ENCODE measurements at places on chromosomes 7 and 10. TPM values are rescaled to one million over a fixed set of nuclear protein-coding genes. Genes with fewer than 3 reads are reported as not detected.

HTR5A gene
- total RNA-seq = not detected

DUSP5 gene
- total RNA-seq = 18.0 TPM

ABCF2 gene
- total RNA-seq = 16.7 TPM

DNA sequence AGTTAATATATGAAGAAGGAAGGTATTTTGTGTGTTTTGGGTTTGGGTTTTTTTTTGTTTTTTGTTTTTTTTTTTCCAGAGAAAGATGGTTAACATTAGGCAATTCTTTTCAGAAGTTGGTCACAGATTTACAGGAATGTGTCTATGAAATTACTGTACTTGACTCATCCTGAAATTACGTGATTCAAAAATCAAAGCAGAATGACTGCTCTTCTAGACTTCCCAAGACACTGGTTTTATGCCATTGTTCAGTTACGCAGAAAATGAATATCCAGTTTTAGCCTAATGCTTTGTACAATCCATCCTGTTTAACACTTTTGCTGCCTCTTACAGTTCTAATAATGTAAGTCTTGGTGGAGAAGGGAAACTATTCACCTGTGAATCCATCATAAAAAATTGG lies 39.7 kb upstream of the CELF2 start:
- DNase-seq = no peak

DNA sequence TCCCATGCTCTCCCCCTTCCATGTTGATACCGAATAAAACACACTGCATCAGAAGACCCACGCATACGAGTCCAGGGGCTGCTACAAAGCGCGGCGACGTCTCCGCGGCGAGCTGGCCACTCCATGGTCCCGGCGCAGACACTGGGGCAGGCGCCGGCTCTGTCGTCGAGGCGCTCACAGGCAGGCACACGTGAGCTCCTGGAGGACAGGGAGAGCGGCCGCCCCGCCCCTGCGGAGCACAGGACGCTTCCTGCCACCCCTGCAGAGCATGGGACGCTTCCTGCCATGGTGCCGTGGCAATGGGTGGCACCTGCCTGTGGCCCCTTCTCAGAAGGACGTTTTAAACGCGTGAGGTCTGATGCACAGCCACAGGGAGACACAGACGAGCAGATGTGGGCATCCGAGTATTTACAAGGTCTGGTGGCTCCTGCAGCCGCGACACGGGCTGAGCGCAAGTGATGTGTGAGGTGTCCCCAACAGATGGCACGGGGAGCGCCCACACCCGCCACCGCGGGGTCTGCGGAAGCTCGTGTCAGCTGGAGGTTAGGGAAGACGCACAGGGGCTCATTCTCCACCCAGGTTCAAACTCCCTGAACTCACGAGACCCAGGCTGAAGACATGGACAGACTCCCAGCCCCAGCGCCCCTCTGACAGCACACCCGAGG lies 21.4 kb upstream of the GPR146 start:
- DNase-seq = no peak

DNA sequence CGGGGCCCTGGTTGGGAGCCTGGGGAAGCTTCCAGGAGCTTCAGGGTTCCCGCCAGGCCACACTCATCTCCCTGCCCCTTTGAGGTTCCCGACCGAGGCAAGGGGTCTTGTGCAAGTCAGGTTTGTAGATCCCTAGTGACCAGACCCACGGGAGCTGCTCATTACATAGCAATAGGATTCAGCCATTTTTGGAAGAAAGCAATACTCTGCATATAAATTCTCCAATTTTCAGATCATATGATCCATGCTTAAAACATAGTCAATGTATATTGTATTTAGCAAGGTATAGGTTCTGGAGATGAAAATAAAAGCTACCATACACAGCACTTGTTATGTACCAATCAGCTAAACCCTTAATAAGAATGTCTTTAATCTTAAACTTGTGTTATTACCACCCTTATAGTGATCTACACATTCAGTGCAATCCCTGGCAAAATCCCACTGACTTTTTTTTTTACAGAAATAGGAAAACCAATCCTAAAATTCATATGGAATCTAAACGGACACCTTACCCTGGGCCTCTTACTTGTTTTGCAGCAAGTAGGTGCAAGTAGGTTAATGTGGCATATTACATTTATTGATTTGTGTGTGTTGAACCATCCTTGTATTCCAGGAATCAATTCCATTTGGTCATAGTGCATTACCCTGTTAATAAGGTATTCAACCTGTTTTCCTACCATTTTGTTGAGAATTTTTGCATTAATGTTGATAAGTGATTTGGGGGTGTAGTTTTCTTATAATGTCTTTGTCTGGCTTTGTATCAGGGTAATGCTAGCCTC lies 13.8 kb upstream of the FKBP9 start:
- DNase-seq = peak; percentile 50

DNA sequence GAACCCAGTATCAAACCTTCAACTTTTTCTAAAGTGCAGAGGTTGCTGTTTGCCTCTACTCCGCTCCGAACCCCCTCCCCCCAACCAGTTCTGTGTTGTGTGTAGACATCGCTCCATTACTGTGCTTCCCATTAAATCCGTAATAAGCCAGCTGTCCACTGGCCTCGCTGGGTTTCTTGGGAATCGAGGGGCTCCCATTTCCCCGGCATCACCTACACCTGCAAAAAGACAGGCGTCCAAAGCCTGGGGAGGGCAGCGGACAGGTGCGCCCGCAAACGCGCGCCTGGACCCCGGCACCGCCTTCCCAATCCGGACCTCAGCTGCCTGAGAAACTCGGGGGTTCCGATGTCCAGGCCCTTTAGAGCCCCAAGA lies 631 bp downstream of the RTKN2 start:
- DNase-seq = no peak
